Kasumi-1 (cell line): ENCODE measurements at places on chromosomes 7 and 10.

DNA sequence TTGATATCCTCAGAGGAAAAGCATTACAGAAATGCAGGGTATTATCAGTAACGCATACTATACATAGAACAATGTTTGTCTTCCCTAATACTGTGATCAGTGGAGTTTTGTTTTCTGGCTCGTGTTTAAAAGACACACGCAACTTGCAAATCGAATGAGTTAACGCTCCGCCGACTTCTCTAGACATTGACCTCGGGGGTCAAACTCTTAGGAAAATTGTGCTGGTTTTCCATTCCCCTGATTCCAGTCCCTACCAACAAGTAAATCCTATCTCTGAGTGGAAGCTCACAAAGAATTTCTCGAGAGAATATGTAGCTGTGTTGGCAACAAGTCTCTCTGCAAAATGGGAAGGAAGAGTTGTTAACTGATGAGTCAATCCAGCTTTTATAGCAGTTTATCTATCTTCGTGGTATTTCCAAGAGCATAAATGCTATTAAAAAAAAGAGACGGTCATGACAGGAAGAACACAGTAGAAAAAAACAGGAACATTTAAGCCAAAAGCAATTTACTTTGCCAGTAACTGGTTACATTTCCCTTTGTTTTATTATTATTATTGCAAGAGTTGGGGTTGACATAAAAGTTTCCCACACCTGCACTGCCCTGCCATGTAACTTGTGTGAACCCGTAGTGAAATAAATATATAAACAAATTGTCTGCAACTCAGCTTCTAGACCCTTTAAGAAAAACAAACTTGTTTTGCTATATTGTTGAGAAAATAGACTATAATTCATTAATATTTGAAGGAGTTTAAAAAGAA is 144.4 kb downstream of the ARID5B start:
- DNase-seq = peak; percentile 63

DNA sequence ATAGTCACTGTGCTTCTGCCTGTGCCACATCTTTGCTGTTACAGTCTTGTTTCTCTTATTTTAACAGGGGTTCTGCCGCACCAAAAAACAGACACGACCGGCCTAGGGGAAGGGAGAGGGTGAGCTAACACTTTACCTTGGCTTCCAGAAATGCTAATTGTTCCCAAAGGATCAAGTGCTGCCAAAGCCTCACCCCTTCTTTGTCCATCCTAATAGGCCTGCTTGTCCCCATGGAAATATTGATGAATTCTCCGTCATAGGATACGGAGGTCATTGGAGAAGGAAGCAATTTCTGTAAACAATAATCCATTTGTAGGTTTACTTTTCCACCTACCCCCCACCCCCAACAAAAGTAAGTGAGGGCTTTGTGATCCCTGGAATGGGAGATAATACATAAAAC is 567.3 kb downstream of the KCNMA1 start:
- no peak for DNase-seq

DNA sequence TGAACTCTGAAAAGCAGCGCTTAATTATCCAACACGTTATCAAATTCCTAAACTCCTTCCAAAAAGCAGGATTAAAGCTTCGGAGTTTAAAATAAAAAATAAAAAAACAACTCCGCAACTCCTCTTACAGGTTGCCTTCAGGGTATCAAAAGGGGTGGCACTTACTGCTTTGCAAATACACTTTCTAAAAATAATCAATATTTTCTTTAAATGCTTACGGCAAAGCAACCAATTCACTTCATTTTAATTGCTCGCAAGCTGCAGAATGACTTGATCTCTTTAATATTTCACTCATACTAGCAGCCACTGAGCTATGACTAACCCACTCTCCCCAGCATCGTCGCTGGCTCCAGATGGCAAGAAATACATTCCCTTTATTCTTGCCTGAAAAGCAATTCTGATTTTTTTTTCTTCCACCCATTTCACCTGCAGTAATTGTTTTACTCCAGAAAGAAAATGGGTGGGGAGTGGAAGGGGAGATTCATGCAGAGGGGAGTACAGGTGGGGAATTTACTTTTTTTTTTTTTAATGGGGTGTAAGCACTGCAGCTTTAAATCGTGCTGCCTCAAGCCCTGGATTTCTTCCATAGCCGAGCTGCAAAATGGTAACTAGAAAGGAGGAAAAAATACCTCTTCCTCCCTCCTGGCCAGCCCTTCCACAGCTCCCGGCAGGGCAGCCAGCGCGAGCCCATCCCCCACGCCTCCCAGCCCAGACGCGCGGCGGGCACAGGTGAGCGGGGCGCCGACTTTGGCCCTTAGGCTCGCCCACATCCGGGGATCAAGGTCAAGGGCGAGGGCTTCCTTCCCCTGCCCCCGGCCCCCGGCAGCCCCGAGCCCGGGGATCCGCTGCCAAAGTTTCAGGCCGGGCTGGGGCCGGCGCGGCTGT is 54.2 kb upstream of the FHIP2A start:
- DNase-seq = no peak

DNA sequence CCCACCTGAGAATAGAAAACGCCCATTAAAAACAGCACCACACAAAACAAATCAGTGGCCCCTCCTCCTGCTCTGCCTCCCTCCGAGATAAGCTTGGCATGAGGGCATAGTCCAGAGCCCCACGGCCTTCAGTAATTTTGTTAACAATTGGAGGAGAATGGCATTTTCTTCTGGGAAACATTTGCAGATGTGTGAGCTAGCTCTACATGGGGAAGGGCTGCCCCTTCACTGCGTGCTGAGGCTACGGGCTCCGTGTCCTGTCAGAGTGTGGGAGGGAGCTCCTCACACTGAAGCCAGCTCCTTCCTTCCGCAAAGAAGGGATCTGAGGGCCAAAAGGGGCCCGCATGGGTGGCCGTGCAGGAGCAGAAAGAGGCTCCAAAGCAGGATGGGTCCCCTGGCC is 15.2 kb downstream of the GRK5 start:
- DNase-seq = no peak

DNA sequence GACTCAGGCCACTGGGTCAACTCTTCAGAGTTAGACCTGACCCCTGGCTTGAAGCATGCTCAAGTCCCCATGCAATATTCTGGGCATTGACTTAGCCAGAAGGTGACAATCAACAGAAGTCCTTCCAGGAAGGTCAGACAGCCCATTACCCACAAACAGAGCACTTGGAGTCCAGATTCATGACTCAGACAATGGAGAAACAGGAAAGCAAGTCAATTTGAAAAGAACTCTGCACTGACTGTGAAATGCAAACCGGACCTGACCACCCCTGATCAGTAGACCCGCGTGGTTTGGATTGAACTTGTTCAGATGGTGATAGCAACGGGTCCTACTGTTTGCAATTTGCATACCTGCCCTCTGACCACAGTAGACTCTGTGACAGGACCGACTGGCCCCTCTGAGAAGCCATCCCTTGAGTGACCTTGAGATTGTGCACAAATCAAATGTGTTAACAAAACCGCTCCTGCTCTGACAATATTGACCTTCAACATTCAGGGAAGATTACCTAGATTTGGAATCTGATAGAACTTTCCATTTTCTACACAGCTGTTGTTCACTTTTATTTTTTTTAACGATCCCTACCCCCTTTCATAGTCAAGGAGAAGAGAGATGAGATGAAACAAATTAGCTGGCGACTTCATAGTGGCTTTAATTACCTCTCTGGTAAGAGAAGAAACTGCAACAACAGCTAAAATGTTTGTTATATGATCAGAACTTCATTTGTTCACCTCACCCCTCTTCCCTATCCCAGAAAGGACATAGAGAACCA is 138.7 kb downstream of the NRP1 start:
- no peak for DNase-seq

- DNase-seq = no peak
Observed at GRCh38 chr7:45987521-45988290, 66.6 kb upstream of the IGFBP3 start.

GRCh38 chr7:23967949-23968599 is 258.1 kb downstream of the STK31 start:
- DNase-seq = no peak

- no peak for DNase-seq
Observed at GRCh38 chr10:10462151-10462941, 555.3 kb upstream of the CELF2 start.

DNA sequence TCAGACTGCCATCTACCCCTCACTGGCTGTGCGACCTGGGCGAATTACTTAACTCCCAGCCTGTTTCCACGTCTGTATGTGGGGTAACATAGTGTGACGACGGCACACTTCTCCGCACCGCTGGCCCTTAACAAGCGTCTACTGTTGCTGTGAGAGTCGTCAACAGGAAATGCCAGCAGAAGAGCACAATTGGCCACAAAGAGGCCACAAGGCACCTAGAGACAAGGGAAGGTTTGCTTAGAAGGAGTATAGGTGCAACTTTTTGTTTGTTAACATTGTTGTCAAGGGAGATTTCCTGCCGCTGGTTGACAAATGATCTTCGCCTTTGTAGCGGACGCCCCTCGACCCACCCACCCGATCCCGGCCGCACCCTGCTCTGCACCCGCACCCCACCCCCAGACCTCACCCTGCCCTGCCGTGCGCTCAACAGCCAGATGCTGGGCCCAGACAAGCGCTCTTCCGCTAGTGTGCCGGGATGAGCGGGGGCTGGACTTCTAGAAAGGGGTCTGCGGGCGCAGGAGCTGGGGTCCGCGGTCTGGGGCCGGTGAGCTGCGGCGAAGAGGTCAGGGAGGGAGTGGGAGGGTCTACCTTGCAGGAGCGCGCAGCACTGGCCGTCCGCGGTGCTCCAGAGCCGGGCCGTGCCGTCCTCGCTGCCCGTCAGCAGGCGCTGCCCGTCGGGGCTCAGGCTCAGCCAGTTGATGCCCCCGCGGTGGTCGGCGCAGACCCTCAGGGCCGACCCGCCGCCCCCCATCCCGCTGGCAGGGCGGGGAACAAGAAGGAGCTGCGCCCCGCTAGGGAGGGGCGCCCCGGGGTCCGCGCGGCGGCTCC is 785 bp downstream of the WDR86 start:
- no peak for DNase-seq

- DNase-seq = no peak
Observed at GRCh38 chr7:136496551-136496950, 371.9 kb upstream of the CHRM2 start.

DNA sequence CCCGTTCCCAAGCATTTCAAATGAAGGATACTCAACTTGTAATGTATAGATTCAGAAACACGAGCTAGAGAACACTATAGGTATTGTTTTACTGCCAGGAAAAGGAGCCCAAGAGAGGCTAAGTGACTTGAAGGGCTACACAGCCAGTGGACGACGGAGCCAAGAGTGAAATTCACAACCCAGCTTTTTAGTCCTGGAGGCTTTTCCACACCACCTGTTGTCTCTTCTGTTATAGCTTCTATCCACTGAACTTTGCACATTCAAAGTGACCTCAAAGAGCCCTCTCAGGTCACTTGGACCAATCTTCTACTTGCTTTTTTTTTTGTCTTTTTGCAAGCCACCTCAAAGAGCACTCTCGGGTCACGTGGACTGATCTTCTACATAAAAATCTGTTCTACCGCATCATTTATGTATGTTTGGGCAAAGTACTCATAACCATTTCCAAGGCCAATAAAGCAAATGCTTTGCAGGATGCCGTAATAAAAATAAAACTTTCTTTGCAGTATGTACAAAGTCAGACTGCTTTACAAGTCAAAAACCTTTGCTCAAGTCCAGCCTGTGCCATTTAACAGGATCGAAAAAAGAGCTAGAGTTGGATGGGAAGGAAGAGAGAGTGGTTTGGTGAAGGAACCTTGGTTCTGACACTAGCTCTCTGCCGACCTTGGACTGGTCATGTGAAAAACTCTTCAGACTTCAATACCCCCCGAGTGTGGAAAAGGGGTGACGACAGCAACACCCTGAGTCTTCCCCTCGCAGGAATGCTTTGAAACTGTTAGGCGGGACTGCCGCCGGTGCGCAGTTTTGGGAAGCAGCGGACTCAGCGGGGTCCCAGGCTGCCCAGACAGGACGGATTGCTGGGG is 821 bp downstream of the SLC35B4 start:
- peak; percentile 28 for DNase-seq

- DNase-seq = no peak
Observed at GRCh38 chr10:108901781-108902618, 1021.3 kb downstream of the XPNPEP1 start.

- no peak for DNase-seq
Observed at GRCh38 chr10:99565166-99565565, 32.4 kb downstream of the NKX2-3 start.

- peak; percentile 97 for DNase-seq
Observed at GRCh38 chr10:69048103-69048502, 39.8 kb upstream of the SRGN start.

GRCh38 chr10:133058331-133059092 is 29.2 kb upstream of the ADGRA1 start:
- peak; percentile 8 for DNase-seq

DNA sequence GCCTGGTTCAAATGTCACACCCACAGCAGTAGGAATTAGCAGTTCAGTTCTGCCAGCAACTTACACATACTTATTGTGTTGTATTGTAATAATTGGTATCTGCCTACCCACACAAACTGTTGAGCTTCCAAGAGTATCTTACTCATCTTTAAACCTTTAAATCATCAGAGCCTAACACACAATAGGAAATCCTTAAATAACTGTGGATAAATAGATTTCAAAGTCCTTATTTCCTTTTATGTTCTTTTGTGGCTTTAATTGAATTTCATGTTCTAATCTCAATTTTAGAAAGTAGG is 3.9 kb downstream of the CASD1 start:
- DNase-seq = no peak

GRCh38 chr10:132669208-132669861 is 116.6 kb downstream of the NKX6-2 start:
- no peak for DNase-seq

- DNase-seq = no peak
Observed at GRCh38 chr10:116158036-116158435, 115.0 kb downstream of the GFRA1 start.

DNA sequence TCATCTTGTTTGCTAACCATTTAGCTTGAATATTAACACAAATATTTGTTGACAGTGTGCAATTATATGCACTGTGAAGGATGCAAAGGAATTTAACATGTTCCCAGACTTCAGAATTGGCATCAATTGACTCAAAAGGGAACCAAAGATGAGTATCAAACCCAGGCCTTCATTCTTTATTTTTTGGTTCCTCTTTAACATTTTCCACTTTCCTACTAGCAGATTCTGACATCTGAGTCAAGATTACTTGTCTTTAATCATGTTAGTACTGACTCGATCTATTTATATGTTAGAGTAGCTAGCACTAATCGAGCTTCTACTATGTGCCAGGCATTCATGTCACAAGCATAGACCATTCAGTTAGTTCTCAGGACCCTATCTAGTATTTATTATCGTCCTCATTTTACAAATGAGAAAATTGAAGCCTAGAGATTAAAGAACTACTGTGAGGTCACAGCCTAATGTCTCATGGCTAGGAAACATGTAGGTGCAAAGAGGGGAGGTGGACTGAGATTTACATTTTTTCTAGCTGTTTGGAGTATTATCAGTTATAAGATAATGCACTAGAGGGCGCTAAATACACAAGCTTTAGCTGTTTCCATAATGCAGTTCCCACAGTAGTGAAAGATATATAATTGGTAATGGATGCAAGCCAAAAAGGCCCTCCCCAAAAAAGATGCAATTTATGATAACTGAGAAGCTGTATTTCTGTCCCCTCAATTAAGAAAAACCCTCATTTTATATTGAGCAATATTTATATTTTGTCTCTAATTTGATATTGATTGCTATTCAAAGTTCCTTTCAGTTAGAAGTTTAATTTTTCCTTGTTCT is 32.9 kb upstream of the KMT2E start:
- DNase-seq = peak; percentile 89
